ENCODE measurements at places on chromosomes 3 and 15.

DNA sequence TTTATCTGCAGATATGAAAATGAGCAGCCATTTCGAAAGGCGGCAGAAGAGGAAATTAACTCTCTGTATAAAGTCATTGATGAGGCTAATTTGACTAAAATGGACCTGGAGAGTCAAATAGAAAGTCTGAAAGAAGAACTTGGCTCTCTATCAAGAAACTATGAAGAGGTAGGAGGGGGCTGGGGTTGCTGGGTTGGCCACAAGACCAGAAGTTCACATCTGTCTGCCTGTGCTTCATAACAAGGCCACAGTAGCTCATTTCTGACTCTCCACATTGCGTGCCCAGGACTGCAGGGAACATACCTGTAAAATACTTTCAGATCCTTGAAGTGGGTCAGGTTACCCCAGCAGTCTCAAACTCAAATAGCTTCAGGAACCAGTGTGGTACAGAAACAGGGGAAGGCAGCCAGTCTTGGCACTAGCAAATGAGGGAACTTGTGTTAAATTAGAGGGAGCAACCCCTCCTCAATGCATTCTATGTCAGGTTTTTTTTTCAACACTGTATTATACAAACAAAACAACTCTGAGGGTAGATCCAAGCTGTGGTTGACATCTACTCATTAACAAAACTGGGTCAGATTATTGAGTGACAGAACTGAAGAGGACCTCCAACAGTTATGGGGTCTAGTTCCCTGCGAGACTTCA lies 48.7 kb downstream of the BFSP2 start:
- no peak for DNase-seq

GRCh38 chr15:70245932-70246622 lies 148.4 kb upstream of the TLE3 start:
- DNase-seq = no peak

DNA sequence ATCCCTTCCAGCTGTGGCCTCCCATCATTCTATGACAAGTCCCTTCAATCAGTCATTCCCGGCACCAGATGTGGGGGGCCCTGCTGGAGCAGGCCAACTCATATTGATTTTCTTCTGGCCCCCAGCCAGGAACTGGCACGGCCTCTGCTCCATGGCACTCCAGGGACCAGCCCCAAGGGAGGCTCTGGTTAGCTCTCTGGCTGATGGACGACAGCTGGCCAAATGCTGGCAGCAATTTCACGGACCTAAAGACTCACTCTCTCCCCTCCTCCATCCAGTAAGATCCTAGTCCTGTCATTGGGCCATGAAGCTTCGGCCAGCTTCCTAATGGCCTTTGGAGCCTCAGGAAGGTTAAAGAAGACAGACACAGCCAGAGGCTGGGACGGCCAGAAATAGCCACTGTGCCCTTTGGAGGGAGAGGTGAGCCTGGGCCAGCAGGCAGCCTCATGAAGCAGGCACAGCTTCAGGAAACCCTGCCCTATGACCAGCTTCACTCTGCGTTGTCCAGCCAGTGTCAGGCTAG lies 131.0 kb downstream of the MEX3B start:
- no peak for DNase-seq

- DNase-seq = no peak
Measured at GRCh38 chr3:147423798-147424580, 14.8 kb downstream of the ZIC1 start.

- DNase-seq = no peak
Measured at GRCh38 chr3:157921811-157922210, 184.4 kb downstream of the SHOX2 start.

DNA sequence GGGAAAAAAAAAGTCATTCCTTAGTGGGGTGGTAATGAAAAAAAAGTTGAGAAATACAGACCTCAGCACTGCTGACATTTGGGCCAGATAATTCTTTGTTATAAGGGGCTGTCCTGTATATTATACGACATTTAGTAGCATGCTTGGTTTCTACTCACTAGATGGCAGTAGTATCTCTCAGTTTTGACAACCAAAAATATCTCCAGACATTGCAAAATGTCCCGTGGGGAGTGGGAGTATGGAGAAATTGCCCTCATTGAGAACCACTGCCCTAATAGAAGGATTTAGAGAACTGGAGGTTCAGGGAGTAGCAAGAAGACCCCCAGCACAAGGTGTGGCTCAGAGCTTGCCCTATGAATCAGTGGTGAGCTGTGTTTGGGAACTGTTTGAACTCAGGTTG lies 28.6 kb upstream of the TEX264 start:
- DNase-seq = peak; percentile 26

GRCh38 chr3:12509466-12509865 lies 25.2 kb downstream of the TSEN2 start:
- DNase-seq = no peak

DNA sequence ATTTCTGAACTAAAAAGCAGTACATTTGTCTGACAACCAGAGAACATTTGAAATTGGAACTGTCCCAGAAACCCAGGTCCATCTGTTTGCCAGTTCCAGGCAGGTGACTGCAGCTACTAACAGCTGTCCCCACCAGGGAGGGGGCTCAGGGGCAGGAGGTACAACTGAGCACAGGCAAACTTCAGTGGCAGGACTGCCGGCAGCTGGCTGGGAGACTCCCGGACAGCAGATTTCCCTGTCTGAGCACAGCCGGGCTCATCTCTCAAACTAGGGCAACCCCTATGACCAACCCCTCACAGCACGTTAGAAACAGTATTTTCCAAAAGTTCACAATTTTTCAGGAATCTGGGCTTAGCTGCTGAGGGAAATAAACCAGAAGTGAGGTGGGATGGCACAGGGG lies 88.8 kb downstream of the MEGF11 start:
- no peak for DNase-seq

DNA sequence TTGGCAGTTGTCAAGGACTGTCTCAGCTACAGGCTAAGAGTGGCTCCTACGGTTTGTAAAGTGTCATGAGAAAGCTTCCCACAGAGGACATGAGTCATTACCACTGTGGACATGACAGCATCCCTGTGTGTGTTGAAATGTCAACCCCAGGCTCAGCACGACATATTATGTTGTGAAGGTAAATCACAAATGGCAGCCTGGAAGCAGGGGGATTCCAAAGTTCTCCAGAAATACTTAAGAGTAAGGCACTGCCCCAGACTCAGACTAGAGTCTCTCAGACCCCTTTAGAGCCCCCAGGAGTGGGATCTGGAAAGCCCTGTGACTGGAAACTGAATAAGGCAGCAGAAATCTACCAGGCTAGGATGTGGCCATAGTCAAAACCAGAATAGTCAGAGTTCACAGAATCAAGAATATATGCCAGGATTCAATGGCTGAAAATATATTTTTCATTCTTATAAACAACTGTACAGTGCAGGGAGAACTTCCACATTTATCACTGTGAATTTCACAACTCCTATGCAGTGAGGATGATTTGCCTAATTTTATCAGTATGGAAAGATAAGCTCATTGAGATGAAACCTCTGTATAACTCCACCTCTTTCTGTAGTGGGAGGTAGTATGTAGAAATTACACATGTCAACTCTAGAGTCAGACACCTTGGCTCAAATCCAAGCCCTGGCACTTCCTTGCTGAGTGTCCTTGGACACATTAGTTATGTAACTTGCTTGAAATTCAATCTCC lies 237.1 kb upstream of the CFAP20DC start:
- no peak for DNase-seq

DNA sequence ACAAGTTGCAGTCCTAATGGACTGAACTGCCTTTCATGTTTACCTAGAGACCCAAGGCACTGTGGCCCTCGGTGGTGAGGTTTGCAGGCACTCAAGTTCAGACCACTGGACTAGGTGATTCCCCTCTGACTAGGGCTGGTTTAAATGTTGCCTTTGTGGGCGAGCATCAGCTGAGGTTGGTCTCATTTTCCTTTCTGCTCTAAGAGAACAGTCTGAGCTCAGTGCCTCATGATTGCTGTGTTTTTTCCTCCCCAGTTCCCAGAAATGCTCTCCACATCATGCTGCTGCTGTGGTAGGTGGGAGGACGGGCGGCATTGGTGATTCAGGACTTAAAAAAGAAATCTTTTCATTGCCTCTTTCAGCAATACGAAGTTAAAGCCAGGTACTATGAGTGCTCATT lies 237.2 kb downstream of the MBNL1 start:
- no peak for DNase-seq

GRCh38 chr15:34011481-34011880 lies 27.5 kb downstream of the AVEN start:
- DNase-seq = no peak

- no peak for DNase-seq
Measured at GRCh38 chr15:89469426-89470096, 26.8 kb downstream of the RHCG start.

- no peak for DNase-seq
Measured at GRCh38 chr15:65629548-65629947, 7.8 kb downstream of the SLC24A1 start.

- no peak for DNase-seq
Measured at GRCh38 chr3:188057124-188057523, 96.8 kb upstream of the LPP start.

DNA sequence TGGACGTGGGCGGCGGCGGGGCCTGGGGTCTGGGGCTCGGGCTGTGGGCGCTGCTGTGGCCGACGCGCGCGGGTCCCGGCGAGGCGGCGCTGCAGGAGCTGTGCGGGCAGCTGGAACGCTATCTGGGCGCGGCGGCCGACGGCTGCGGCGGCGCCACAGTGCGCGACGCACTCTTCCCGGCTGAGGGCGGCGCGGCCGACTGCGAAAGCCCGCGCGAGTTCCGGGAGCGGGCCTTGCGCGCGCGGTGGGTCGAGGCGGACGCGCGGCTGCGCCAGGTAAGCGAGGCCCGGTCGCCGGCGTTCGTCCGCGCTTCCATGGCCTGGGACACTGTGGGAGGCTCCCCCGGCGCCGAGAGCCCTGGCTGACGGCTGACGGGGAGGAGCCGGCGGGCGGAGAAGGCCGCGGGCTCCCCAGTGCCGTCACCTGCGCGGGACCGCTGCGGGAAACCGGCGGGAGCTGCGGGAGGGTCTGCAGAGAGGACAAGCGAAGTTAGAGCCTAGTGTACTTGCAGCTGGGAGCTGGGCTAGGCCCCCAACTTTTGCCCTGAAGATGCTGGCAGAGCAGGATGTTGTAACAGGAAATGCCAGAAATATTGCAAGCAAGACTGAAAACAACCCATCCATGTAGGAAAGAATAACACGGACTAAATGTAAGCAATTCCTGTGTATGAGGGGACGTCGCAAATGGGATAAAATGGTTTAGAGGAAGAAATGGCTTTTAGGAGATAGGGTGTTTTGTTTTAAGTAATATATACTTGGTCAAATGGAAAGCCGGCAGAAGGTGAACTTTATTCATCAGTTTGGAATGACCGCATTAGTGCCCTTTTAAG lies 847 bp downstream of the WHAMM start:
- peak; percentile 70 for DNase-seq

- DNase-seq = no peak
Measured at GRCh38 chr15:52224211-52224610, 33.0 kb upstream of the GNB5 start.

- no peak for DNase-seq
Measured at GRCh38 chr3:158337110-158337509, 227.2 kb downstream of the RSRC1 start.

- no peak for DNase-seq
Measured at GRCh38 chr3:169054471-169054870, 609.0 kb downstream of the MECOM start.

GRCh38 chr15:29233566-29233965 lies 36.1 kb downstream of the NSMCE3 start:
- no peak for DNase-seq

DNA sequence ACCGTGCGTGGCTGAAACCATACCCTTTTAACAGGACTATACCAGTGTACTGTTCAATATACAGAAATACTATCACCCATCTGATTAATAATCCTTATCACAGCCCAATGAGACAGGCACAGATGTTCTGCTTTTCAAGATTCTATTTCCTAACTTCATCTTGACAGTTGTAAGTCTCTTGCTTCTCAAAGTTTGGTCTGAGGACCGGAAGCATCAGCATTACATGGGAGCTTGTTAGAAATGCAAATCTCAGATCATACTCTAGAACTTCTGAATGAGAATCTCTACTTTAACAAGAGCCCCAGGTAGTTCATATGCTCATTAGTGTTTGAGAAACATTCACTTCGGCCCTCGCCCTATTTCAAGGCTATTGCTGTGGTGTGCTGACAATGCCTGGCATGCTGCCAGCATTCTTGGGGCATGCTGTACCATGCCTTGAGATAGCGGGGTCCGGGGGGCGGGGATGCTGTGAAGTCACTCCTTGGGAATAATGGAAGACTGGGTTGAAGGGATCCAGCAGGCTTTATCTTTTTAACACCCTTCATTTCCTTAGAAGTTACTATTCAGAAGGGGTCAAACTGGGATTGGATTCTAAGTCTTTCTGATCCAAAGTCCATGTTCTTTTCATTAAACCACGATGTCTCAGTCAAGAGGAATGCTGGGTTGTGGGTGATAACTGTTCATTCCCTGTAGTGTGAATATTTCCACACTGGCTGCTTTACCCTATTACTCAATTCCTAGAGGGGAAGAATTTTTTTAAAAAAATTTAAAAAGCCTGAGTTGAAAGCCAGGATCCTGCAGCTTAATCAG lies 194.7 kb downstream of the LPP start:
- DNase-seq = no peak

GRCh38 chr3:149122721-149123578 lies 6.5 kb upstream of the HPS3 start:
- DNase-seq = no peak

- no peak for DNase-seq
Measured at GRCh38 chr15:86877171-86877631, 797.5 kb downstream of the AGBL1 start.

GRCh38 chr15:77975332-77976094 lies 102.0 kb downstream of the TBC1D2B start:
- no peak for DNase-seq

- DNase-seq = no peak
Measured at GRCh38 chr3:170816841-170817240, 53.2 kb downstream of the RPL22L1 start.

- no peak for DNase-seq
Measured at GRCh38 chr3:102454181-102454580, 19.4 kb downstream of the ZPLD1 start.

- no peak for DNase-seq
Measured at GRCh38 chr3:177652556-177653291, 455.4 kb upstream of the TBL1XR1 start.

DNA sequence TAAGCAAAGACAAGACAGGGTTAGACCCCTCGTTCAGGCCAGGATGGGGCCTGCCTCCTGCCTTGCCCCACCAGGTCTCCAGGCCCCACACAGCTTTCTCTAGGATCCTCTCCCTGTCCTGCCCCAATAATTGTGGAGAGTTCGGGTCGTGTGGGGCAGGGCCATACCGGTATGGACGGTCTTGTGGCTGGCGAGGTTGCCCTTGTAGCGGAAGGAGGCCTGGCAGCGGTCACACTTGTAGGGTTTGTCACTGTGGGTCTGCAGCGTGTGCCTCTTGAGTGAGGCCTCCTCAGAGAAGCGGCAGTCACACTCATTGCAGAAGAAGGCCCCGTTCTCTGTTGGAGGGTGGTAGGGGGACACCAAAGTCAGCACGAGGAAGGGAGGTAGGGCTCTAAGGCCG lies 18.7 kb downstream of the BCL6 start:
- no peak for DNase-seq

GRCh38 chr3:115475178-115476041 lies 147.9 kb upstream of the GAP43 start:
- DNase-seq = no peak
